ENCODE measurements at places on chromosomes 2 and 18.

DNA sequence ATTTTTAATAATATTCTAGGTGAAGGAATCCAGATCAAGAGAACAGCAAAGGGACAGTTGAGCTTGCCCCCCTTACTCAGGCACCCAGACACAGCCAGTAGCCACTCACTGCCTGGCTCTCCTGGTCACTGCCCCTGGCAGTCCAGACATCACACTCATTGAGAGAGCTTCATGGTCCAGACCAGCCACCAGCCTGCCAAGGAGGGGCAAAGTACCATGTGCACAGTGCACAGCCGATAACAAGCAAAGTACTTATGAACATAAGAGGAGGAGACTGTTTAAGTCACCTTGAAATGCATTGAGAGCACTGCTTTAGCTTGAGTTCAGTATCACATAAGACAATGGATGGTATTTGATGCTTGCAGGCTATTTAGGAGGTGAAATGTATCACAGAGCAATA is 21.6 kb upstream of the CYRIA start:
- DNase-seq, result no peak

GRCh38 chr2:24287171-24287570 is 73.2 kb downstream of the ITSN2 start:
- DNase-seq, result no peak

DNA sequence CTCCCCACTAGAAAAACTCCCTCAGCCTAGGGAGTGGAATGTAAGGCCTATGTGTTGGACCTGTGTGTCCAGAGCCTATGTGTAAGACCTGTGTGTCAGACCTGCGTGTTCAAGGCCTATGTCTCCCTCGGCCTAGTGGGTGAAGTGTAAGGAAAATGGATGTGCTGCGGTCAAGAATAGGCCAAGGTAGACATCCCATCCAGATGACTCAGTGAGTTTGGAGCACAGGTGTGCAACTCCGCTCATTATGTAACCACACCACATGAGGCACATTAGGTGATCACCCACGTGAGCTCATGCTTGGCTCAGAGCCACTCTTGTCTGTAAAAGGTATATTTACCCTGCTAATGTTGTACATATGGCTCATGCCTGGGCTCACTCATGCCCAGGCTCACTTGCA is 565.3 kb upstream of the CRIM1 start:
- no peak for DNase-seq

GRCh38 chr18:5998166-5998881 is 103.0 kb upstream of the TMEM200C start:
- DNase-seq, result no peak

DNA sequence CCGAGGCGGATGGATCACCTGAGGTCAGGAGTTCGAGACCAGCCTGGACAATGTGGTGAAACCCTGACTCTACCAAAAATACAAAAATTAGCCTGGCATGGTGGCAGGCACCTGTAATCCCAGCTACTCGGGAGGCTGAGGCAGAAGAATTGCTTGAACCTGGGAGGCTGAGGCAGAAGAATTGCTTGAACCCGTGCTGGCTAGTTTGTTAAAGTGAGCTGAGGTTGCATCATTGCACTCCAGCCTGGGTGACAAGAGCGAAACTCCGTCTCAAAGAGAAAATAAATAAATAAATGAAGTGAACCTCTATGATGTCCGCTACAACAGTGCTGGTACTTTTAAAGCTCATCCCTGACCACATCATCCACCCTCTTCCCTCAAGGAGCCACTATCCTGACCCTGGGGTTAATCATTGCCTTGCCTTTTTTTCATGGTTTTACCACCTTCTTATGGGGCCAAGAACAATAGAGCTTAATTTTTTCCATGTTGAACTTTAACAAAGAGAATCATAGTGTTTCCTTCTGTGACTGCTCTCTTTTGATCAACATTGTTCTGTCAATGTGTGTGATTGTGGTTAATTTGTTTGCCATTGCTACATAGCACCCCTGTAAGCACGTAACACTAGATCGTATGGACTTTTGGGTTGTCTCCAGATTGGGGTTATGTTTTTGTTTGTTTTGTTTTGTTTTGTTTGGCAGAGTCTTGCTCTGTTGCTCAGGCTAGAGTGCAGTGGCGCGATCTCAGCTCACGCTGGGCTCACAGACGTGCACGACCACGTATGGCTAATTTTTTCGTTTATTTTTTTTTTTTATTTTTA is 17.1 kb upstream of the ATRAID start:
- DNase-seq, result no peak

GRCh38 chr2:200350850-200351285 is 44.4 kb downstream of the SPATS2L start:
- no peak for DNase-seq
